ENCODE measurements at places on chromosomes 16 and 17.

DNA sequence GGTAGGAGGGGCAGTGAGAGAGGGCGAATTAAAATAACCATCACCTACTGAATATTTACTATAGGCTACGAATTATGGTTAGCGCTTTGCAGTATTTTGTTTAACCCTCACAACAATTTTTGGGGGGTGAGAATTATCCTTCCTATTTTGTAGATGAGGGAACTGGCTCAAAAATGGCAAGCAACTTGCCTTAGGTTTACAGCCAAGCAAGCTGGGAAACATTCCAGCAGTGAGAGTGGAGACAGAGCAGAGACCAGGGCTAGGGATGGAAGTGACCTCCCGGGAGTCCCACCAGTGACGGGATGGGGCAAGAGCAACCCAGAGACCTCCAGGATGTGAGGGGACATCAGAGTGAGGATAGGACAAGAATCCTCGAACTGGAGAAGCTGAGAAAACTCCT, 352 bp upstream of the VMO1 start:
- no peak for DNase-seq

GRCh38 chr17:69961501-69962145, 113.4 kb upstream of the KCNJ16 start:
- DNase-seq: no peak

- DNase-seq: no peak
Measured at GRCh38 chr16:14196011-14196410, 124.9 kb downstream of the MRTFB start.

- DNase-seq: peak; percentile 15
Measured at GRCh38 chr17:81380666-81381518, 14.4 kb upstream of the BAHCC1 start.

DNA sequence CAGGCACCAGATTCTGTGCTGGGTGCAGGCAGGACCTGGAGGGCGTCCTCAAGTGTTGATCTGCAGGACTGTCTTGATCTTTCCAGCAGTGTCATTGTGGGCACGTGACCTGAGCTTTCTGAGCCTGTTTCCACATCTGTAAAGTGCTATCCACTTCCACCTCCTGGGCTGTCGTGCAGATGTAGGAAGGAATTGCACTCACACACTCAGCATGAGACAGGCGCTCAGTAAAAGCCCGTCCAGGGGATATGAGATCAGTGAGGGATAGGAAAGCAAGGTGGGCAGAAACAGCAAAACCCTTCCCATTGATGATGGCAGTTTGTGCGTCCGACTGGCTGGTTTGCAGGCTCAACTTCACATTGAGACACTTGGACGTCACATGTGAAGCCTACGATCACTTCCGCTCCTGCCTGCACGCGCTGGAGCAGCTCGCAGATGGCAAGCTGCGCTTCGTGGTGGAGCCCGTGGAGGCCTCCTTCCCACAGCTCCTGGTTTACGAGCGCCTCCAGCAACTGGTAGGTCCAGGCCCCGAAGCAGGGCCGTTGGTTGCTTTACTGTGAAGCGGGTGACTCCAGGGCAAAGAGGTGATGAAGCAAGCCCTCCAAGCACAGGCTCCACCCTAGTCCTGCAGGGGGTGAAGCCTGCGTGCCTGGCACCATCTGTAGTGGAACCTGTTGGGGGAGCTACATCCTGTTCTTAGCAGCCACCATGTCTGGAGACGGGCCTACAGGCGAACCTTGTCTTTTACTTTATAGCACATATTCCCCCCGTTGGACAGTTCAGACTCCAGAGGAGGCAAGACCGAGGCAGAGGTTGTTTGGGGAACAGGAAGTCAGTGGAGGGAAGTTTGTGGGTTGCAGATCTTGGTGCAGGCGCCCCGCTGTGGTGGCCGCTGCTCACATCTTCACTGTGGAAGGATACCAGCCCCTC, 23.0 kb downstream of the METTL22 start:
- peak; percentile 11 for DNase-seq

GRCh38 chr17:81046770-81047359, 11.9 kb downstream of the BAIAP2 start:
- no peak for DNase-seq

DNA sequence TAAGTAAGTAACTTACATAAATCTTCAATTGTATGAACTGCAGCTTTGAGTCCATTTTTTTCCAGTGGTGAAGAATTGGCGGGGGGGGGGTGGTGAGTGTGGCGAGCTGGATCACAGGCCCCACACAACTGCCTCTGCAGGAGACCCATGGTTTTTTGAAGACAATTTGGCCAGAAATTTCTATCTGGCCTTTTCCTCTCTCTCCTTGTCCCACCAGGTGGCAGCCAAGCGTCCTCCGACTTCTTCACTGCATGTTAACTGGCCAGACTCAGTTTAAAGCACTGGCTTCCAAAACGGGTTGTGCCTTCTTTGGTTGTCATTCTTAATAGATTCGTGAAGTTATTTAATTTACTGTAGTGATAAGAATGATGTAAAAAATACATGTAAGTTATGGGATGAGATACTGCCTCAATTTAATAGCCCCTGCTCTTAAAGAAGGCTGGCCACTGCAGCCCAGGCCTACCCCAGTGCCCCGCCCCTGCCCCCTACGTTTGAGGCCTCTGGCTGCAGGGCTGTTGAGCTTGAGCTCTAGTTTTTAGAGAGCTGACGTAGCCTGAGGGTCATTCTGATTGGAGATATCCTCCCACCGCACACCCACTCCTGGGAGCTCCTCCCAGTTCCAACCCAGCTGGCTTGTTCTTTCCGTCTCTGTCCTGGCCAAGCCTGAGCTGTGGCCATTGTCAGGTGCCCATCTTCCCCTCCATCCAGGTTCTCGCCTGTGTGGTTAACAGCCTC, 36.4 kb downstream of the AKAP1 start:
- no peak for DNase-seq

- DNase-seq: no peak
Measured at GRCh38 chr17:31385428-31386285, 5.8 kb upstream of the RAB11FIP4 start.

DNA sequence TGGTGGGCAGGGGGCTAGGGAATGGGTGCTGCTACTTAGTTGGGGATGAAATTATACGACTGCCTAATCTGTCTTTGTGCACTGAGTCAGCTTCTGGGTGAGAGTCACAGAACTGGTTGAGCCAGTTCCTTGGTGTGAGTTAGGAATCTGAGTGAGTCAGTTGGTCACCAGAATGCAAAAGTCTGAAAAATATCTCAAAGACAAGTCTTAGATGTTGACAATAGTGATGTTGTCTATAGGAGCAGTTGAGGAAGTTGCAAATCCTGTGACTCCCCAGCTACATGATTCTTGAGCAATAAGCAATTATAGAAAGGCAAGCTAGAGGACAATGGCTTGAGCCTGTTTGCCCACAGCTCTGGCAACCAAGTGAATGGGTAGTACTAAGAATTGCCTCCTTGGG, 399.2 kb downstream of the CNTNAP4 start:
- DNase-seq: no peak

- DNase-seq: no peak
Measured at GRCh38 chr16:66418165-66418962, 8.7 kb upstream of the BEAN1 start.

- DNase-seq: no peak
Measured at GRCh38 chr17:19017804-19018599, 13.4 kb upstream of the FAM83G start.

DNA sequence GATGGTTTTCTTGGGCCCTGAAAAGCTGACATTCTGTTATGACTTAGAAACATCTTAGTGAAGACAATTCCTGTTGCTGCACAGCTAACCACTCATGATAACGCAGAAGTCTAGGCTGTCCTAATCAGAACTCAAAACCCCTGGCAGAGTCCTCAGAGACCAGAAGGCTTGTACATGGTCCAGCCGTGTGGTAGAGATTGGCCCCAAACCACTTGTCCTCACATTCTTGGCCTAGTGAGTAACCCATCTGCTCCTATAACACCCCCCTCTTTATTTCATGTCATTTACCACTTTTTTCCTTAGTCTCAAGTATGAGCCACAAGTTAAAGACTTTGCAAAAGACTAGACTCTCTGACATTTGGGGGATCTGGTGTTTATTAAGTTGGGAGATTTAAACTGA, 116.5 kb upstream of the ADAMTS18 start:
- no peak for DNase-seq

DNA sequence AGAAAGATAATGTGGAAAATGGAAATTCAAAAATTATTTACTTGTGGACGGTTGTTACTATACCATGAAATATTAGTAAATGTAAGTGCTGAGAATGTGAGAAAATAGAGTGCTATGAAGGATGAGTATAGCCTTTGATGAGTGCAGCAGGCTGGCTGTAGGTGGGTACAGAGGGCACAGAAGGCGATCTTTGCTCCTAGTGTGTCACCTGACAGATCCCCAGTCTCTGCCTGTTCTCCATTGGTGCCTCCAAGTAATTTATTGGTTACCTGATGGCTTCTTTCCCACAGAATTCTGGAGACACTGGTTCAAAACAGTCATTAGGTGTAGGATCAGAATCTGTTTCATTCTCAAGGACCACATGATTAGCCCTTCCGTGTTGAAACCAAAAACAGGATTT, 28.9 kb downstream of the ABCA9 start:
- no peak for DNase-seq

DNA sequence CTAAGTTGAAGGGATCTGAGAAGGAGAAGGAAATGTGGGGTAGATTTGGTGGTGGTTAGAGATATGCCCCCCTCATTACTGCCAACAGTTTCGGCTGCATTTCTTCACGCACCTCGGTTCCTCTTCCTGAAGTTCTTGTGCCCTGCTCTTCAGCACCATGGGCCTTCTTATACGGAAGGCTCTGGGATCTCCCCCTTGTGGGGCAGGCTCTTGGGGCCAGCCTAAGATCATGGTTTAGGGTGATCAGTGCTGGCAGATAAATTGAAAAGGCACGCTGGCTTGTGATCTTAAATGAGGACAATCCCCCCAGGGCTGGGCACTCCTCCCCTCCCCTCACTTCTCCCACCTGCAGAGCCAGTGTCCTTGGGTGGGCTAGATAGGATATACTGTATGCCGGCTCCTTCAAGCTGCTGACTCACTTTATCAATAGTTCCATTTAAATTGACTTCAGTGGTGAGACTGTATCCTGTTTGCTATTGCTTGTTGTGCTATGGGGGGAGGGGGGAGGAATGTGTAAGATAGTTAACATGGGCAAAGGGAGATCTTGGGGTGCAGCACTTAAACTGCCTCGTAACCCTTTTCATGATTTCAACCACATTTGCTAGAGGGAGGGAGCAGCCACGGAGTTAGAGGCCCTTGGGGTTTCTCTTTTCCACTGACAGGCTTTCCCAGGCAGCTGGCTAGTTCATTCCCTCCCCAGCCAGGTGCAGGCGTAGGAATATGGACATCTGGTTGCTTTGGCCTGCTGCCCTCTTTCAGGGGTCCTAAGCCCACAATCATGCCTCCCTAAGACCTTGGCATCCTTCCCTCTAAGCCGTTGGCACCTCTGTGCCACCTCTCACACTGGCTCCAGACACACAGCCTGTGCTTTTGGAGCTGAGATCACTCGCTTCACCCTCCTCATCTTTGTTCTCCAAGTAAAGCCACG, 28.3 kb downstream of the STH start:
- no peak for DNase-seq

DNA sequence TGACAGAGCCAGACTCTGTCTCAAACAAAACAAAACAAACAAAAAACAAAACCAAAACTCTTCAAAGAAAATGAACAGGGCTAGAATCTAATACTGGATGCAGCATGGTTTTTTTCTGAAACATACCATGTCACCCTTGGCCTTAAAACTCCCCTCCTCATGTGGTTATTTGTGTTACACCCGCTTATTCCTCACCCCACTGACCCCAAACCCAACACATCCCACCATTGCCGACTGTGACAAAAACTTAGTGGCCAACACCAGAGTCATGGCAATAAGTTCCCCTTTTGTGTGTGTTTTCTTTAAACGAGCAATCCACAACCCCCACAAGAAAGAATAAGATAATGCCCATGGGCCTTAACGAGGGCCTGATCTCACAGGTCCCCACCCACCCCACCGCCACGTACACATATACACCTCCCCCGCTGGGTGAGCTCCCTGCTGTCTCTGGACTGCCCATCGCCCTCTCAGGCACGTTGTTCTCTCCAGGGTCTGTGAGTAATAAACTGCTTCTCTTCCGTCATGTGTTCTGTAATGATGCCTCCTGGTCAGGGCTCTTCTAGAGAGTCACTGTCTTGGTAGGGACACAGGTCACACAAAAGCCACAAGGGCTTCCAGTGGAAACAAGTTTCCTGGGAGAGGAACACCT, 16.8 kb upstream of the ENGASE start:
- no peak for DNase-seq

DNA sequence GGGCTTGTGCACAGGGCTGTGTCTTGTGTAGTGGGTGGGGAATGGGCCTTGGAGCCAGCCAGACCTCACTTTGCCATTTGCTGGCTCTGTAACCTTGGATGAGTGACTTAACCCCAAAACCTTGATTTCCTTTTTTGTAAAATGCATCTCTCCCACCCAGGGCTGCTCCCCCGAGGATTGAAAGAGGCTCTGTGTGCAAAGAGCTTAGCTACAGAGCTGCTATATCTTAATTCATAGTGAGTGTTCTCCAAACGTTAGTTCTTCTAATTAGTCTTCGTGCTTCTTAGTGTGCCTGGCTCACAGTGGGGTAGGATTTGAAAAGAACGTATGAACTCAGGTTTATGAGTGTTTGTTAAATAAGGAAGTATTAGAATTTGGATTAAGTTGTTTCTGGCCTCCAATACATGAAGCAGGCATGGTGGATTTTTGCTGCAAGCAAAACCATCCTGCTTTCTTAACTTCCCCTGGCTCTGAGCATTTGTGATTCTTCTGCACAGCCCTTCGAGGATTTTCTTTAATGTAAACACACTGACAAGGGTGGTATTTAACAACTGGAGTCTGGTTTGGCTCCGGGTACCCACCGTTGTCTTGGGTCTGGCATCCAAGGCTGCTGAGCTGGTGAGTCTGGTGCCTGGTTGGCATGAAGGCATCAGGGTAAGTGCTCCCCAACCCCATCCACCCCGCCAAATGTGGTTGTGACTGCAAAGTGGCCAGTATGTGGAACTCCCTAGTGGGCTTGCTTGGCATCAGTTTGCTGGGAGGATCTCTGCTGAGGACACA, 29.7 kb downstream of the KSR1 start:
- no peak for DNase-seq

DNA sequence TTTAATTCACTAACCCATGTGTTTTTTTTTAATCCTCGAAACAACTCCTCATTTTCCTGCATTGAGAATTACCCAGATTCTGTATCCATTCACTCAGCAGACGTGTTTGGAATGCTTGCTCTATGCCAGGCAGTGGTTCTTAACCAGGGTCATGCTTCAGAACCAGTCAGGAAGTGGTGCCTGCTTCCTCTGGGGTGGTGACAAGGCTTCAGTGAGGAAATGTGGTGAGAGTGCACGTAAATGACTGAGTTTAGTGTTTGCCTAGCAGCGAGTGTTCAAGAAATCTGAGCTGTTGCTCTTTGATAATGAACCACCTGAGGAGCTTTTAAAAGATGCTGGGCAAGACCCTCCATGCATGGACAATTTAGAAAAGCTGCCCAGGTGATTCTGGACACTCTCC, 9.9 kb downstream of the ZFP90 start:
- peak; percentile 73 for DNase-seq

GRCh38 chr16:11245988-11246387, 10.0 kb downstream of the SOCS1 start:
- no peak for DNase-seq

GRCh38 chr17:68540981-68541380, 28.8 kb downstream of the PRKAR1A start:
- no peak for DNase-seq

- no peak for DNase-seq
Measured at GRCh38 chr17:75979705-75980187, 706 bp downstream of the TEN1 start.

Data from CD8-positive, alpha-beta T cell (primary cell).